A549 treated with CORT108297 at 1 μM for 4 hours (cell line): ENCODE measurements at places on chromosomes 1 and 21. TPM values are rescaled to one million over a fixed set of nuclear protein-coding genes. Genes with fewer than 3 reads are reported as not detected.

The CELF3 gene
- 0.04 TPM in 1 of 5 replicates, not detected in the others for total RNA-seq

The PALMD gene
- 0.25 to 0.46 TPM (median 0.43 TPM) in 5 replicates for total RNA-seq

The CD164L2 gene
- total RNA-seq = not detected in 5 replicates

The CR1L gene
- total RNA-seq = 0.16 TPM in 1 of 5 replicates, not detected in the others

The PAQR6 gene
- total RNA-seq = 2.0 to 4.9 TPM (median 4.5 TPM) in 5 replicates

The GATAD2B gene
- 6.9 to 10.1 TPM (median 8.6 TPM) in 5 replicates for total RNA-seq

The OR2L2 gene
- total RNA-seq = not detected in 5 replicates

The TRIM67 gene
- 0.14 to 0.25 TPM (median 0.20 TPM) in 5 replicates for total RNA-seq

The APCS gene
- total RNA-seq = not detected in 5 replicates

The SPRR2G gene
- not detected in 5 replicates for total RNA-seq

The CSF3R gene
- total RNA-seq = not detected in 5 replicates

The HEYL gene
- total RNA-seq = 2.7 to 3.4 TPM (median 3.1 TPM) in 5 replicates

The LRP8 gene
- total RNA-seq = 33.0 to 49.8 TPM (median 42.3 TPM) in 5 replicates

The NDC1 gene
- total RNA-seq = 22.4 to 26.4 TPM (median 24.6 TPM) in 5 replicates

The MROH9 gene
- not detected in 5 replicates for total RNA-seq

The TTC39A gene
- 0.96 to 2.2 TPM (median 1.1 TPM) in 5 replicates for total RNA-seq

The SPRR2D gene
- 0.21 TPM in 1 of 5 replicates, not detected in the others for total RNA-seq

The FOXE3 gene
- 0.06 TPM in 1 of 5 replicates, not detected in the others for total RNA-seq

The CD1D gene
- total RNA-seq = 0.06 to 0.10 TPM in 2 of 5 replicates, not detected in the others

The HAO2 gene
- not detected in 5 replicates for total RNA-seq

The LCE2B gene
- not detected in 5 replicates for total RNA-seq

The OR2L3 gene
- total RNA-seq = not detected in 5 replicates

The DMRTA2 gene
- total RNA-seq = 0.06 to 0.23 TPM (median 0.17 TPM) in 5 replicates

The SLC25A34 gene
- 0.15 to 0.35 TPM (median 0.31 TPM) in 5 replicates for total RNA-seq

The SLC1A7 gene
- 0.05 TPM in 1 of 5 replicates, not detected in the others for total RNA-seq

The CHRNB2 gene
- 0.30 to 0.57 TPM (median 0.49 TPM) in 5 replicates for total RNA-seq

The EIF2D gene
- total RNA-seq = 32.0 to 35.2 TPM (median 33.9 TPM) in 5 replicates

The S100A12 gene
- total RNA-seq = not detected in 5 replicates

The AMY2A gene
- not detected in 5 replicates for total RNA-seq

The TRPM2 gene
- total RNA-seq = 7.0 to 11.9 TPM (median 9.0 TPM) in 5 replicates

The KRTAP11-1 gene
- total RNA-seq = not detected in 5 replicates

The ATP6V1G3 gene
- not detected in 5 replicates for total RNA-seq

The SAMSN1 gene
- not detected in 5 replicates for total RNA-seq

The SPRR1B gene
- not detected in 5 replicates for total RNA-seq

The HCRTR1 gene
- total RNA-seq = 0.04 TPM in 1 of 5 replicates, not detected in the others

The COL24A1 gene
- total RNA-seq = 0.01 to 0.03 TPM (median 0.03 TPM) in 4 of 5 replicates, not detected in the other

The USH2A gene
- total RNA-seq = not detected in 5 replicates

The TPTE gene
- not detected in 5 replicates for total RNA-seq

The UBE2U gene
- total RNA-seq = not detected in 5 replicates

The NHLH1 gene
- 0.23 to 0.74 TPM (median 0.37 TPM) in 5 replicates for total RNA-seq

The RHCE gene
- total RNA-seq = 0.09 to 0.11 TPM in 2 of 5 replicates, not detected in the others

The CTH gene
- 1.2 to 1.9 TPM (median 1.5 TPM) in 5 replicates for total RNA-seq

The ADAMTS5 gene
- total RNA-seq = not detected in 5 replicates

The TEDDM1 gene
- not detected in 5 replicates for total RNA-seq

The FCRLA gene
- total RNA-seq = 0.06 to 0.10 TPM in 2 of 5 replicates, not detected in the others

The AMY1C gene
- total RNA-seq = not detected in 5 replicates

The RNASEL gene
- 1.9 to 2.8 TPM (median 2.2 TPM) in 5 replicates for total RNA-seq

The RGS16 gene
- total RNA-seq = 0.18 to 0.29 TPM (median 0.25 TPM) in 5 replicates

The CNKSR1 gene
- total RNA-seq = 0.18 to 0.37 TPM (median 0.33 TPM) in 5 replicates

The SLC45A1 gene
- total RNA-seq = 3.2 to 6.1 TPM (median 5.1 TPM) in 5 replicates

The DDAH1 gene
- total RNA-seq = 5.3 to 7.5 TPM (median 6.6 TPM) in 5 replicates

The DNASE2B gene
- not detected in 5 replicates for total RNA-seq
